T47D (cell line): ENCODE measurements at places on chromosomes 4 and X.
A peak's percentile ranks its signal among the peaks of the same experiment; 100 is the strongest.

DNA sequence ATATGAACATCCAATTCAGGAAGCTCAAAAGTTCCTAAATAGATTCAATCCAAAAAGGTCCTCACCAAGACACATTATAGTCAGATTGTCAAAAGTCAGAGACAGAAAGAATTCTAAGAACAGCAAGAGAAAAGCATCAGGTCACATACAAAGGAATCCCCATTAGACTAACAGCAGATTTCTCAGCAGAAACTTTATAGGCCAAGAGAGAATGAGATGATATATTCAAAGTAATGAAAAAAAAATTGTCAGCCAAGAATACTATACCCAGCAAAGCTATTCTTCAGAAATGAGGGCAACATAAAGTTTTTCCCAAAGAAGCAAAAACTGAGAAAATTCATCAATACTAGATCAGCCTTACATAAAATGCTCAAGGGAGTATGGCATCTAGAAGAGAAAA, 106.6 kb upstream of the SH3RF1 start:
- no peak for DNase-seq

DNA sequence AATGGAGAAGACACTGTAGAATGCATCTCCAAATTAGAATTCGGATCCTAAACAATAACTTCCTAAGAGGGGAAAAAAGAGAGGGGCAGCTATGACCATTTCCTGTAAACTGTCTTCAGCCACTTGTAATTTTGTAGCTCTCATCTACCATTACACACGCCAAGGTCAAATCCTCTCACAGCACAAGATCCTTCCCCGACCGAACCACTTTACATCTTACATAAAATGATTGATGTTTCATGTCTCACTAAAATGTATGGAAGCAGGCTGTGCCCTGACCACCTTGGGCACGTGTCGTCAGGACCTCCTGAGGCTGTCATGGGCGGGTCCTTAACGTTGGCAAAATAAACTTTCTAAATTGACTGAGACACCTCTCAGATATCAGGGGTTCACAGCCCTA, 24.1 kb upstream of the PBDC1 start:
- peak; percentile 45 for DNase-seq

DNA sequence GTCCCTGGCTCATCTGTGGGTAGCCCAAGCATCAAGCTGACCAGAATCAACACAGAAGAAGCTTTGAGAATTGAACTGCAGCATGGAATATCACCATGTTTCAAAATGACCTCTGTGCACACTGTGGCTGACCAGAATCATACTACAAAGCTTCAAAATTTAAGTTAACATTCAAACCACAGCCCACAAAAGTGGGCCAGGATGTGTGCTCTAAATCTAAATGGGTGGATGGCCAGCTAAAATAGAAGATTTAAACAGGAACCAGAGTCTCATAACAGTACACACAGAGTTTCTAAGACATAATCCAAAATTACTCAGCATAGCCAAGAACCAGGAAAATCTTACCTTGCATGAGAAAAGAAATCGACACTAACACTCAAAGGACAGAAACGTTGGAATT, 46.1 kb downstream of the KLF3 start:
- no peak for DNase-seq

DNA sequence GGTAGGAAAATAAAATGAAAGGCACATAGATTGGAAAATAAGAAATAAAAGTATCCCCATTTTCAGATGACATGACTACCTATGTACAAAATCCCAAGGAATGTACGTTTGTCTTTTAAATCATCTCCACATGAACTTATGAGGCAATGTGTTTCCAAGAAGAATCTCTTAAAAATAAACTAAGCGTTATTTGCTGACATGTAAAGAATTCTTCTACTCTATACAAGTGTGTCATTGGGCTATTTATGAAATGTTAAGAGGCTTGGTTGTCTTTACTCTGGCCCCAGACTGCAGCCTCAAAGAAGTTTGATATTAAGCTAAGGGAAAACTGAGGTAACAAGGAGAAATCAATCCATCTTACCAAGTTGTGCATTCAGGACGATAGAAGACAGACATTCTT, 17.1 kb downstream of the BEX3 start:
- DNase-seq = no peak

DNA sequence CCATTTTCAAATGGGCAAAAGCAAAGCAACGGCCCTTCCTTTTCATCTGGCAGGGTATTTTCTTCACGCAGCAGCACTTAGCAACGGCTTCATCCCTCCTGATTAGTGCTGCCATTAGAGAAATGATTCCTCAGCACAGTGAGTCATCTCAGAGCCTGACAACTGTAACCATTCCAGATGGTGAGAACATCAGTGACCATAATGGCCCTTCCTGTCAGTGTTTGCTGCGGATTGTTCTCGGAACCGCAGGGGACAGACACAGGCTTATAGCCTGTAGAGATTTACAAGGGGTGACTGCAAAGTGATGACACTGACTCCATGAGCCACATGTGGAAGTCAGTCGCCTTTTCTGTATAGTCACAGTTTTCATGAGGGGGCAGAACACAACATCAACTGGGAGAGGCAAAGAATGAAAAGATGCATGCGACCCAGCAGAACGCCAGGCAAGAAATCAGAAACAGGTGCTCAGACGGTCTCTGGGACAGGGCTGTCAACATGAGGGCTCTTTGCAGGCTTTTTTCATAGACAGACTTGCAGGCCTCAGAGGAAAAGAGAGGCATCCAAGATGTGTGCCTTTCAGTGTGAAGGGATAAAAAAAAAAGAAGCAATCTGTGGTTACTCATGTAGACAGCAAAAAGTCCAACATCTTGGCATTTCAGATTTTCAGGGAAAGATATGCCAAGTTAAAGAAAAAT, 69.9 kb upstream of the FBXW7 start:
- no peak for DNase-seq

- DNase-seq = no peak
Observed at GRCh38 chr4:5932035-5932568, 39.2 kb upstream of the CRMP1 start.

DNA sequence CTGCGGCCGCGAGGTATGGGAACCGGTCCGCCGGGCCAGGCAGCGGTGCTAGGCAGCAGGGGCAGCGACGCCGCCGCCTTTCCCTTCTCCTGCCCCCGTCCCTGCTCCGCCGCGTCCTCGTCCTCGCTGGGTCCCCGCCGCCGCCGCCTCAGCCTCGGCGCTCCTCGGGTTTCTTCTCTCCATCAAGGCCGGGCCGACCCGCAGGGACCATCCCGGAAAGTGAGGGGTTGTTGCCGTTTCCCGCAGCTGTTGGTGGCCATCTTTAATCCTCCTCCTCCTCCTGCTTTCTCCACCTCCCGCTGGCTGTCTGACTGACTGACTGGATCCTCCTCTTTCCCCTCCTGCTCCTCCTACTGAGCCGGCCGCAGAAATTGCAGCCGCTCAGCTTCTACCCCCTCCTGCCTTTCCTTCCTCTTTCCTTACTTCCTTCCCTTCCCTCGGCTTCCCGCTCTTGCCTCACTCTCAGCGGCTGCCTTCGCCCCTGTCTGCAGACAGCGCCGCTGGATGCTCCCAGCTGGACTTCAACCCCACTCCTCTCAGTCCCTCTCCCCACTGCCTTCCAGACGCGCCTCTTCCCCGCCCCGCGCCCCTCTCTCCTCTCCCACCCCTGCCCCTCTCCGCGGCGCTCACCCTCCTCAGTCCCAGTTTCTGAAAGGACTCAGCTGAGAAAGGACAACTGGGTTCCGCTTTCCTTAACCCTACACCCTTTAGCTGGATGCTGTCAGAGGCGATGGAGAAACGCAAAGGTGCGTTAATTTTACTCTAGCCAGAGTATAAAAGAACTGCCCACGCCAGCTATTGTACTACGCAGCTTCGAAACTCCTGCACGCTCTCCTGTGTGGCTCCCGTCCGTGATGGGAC, at the start of gene WDFY3:
Gene WDFY3 (minus strand): TSS at position 309 of the 861 bp plus-strand sequence. CDS start 106,099 bp downstream, outside the sequence.
- DNase-seq = peak; percentile 91

DNA sequence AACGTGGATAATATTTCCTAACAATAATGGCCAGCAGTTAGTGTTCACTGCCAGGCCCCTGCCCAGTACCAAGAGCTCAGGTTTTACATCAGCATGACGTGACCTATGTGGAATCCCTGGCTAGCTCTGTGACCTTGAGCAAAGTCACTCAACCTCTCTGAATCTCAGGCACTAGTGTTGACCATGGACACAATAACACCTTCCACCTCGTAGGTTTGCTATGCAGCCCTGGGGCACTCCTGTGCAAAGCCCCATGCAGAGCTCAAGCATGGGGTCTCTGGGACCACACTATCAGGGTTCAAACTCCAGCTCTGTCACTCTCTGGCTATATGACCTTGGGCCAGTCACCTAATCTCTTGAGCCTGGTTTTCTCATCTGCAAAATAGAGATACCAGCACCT, 38.7 kb upstream of the MSX1 start:
- DNase-seq = no peak

DNA sequence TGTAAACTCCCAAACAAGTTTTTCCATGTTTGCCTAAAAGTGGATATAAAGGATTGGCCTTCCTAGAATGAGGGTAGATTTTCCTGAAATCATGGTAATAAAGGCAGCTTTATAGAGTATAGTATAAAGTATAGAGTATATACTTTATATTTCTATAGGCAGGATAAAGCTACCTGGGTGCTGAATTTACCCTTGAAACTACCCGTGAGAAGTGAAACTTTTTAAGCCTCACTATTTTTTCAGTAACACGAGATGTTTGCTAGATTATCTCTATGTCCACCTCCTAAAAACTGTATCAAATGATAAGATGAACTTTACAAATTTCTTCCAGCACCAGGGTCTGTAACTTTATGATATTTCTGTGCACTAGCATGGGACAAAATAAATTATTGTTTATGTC, 340.0 kb upstream of the GALNTL6 start:
- DNase-seq = no peak

DNA sequence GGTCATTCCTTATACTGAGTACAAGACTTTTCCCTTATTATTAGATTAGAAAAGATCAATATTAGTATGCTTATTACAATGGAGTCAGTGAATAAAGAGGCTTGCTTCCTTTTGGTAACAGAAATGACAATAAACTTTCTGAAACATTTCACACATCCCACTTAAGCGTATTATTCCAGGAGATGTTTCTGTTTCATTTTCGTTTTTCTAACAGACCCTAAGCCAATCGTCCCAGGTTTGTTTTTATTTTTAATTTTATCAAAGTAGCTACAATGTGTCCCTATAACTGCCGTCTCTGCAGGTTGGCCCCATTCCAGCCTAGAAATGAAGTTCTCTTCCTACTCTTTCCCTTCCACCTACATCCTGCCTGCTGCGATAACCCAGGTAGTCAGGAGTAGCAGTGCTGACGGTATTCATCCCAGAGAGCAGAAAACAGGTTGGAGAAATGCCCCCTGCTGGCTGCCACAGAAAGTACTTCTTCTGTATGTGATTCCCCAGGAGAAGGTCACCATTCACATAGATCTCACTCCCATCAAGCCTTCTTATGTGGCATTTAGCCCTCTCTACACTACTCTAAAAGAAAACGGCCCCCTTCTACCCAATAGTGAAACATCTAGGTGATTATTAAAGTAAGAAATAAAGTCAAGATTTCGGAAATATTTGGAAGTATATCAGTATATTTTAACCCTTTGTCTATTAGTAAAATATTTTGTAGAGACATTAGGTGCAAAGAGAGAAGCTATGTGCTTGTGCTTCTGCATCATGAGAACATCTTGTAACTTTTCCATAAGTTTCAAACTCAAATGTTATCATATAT, 40.4 kb downstream of the ENPEP start:
- DNase-seq = peak; percentile 80

GRCh38 chrX:66684196-66684595, 45.3 kb upstream of the EDA2R start:
- no peak for DNase-seq

DNA sequence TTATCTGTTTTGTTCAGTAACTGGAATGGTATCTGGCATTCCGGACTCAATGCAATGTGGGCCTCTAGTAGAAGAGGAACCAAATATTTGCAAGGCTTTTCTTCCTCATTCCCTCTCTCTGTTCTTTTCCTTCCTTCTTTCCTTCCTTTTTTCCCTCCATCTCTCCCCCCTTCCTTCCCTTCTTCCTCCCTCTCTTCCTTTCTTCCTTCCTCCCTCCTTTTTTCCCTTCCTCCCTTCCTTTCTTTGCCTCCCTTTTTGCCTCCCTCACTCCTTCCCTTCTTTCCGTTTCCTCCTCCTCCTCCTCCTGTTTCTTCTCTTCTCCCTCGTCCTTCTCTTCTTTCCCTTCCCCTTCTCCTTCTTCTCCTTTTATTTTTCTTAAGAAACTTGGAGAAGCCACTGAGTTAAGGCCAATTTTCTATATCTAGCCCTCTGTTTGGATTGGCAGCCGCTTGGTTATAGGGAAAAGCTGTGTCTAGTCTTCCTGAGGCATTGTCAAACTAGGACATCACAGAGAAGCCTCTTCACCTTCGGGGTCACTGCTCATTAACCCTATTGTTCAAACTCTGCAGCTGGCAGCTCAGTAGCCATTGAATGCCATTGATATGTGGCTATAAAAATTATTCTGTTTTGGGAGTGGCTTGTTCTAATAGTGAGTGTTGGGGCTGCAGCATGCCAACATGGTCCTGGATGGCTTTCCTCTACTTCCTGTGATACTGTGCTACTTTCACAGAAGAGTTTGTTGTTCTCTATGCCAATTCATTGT, 95.9 kb downstream of the CFAP299 start:
- DNase-seq = no peak

DNA sequence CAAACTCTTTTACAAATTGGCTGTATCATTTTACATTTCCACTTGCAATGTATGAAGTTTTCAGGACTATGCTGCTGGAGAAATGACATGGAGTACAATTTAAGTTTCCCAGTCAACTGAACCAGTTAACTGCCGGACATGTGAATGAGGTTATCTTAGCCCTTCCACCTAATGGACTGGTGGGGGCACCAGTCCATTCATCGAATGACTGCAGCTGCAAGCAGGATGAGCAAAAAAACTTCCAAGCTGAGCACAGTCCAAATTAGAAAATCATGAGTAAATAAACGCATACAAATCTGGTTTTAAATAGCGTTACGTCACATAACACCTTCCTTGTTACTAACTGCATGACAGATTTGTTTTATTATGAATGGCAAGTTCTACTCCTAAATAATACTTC, 1131.5 kb downstream of the PCDH18 start:
- DNase-seq = no peak

DNA sequence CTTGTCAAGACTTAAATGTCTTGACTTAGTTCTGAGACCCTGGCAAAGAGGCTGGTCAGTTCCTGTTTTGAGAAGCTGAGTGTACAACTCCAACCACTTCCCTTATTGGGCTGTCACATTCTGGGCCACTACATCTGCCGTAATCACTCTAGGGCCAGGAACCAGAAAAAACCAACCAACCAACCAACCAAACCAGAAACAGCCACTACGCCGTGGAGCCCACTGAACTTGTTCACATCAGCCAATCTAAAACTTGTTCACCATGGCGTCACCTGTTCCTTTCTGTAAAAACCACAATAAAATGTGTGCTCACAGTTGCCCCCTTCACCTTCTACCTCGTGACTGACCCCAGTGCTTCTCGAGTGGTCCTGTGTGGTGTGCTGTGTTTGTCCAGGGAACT, 107.3 kb downstream of the JADE1 start:
- DNase-seq = no peak
